Aorta (tissue), 5 donors: ENCODE measurements at places on chromosomes 3 and 15. TPM values are rescaled to one million over a fixed set of nuclear protein-coding genes. Genes with fewer than 3 reads are reported as not detected.

The GABRB3 gene
- total RNA-seq = 1.1 TPM

The NAALADL2 gene
- total RNA-seq = 19.0 TPM

The GPR15 gene
- not detected for total RNA-seq

The NRG4 gene
- not detected for total RNA-seq

The CNTN6 gene
- total RNA-seq = 0.26 TPM

The TEX55 gene
- not detected for total RNA-seq

The SYNPR gene
- total RNA-seq = not detected

The REC114 gene
- not detected for total RNA-seq

The P2RY13 gene
- total RNA-seq = 2.6 TPM

The MOBP gene
- not detected for total RNA-seq

The CEP70 gene
- total RNA-seq = 27.9 TPM

The CPLX3 gene
- total RNA-seq = not detected

DNA sequence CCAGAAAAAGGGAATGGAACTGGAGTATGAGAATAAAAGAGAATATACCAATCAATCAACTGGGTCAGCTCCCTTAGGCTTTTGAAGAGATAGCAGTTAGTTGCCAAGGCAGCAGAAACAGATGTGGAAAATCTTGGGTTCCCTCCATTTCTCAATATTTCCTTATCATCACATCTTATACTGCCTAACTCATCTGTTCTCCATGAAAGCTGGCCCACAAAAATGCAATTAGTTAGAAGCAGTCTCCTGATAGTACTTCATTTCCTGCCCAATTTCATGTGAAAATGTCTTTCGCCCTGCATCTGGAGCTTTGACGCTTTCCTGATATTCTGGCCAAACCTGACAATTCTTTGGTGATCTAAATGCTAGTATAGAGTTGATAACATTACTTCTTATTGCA lies 30.1 kb upstream of the SPTSSB start:
- DNase-seq = no peak
- H3K27me3 ChIP-seq = no peaks in the 10 kb centered on the region
- no peak overlapping the region for H3K4me3 ChIP-seq
- H3K27ac ChIP-seq = no peak overlapping the region
- H3K36me3 ChIP-seq = no peaks in the 10 kb centered on the region
- H3K4me1 ChIP-seq = no peaks in the 10 kb centered on the region

DNA sequence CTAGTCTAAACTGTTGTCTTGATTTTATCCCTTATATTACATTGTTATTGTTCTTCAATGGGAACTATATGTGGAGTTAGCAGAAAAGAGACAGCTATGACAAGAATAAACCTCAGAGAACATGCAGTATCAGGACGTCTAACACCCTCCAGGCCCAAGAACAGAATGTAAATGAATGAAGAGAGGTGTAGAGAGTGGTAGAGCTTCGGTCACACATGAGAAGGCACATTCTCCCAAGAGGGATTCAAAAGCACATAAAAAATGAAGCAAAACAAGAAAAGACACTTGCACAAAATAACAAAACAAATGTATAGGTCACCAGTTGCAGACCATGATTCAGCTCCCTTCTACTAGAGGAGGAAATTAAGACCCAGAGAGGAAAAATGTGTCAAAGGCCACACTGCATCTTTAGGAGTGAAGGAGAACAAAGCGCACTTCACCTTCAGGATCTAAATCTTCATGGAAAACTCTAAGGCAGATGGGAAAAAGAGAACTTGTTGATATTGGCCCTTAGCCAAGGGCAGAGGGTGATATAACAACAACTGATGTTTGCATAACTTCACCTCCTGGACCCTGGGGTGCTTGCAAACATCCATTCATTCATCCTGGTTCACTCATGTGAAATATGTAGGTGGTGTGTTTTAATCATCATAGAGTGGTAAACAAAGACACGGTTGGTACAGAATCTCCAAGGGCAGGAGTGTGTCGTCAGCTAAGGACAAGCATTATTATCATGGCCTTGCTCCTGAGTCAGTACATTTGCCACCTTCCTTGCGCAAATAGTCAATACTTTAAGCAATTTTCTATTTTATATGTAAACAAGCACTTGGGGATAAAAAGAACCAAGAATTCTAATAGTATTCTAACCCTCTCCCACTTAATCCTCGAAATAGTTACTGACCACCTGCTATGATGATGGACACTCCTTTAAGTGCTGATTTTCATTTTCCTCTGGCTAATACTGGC lies 8.8 kb downstream of the NEK10 start:
- H3K36me3 ChIP-seq = no peaks in the 10 kb centered on the region
- H3K4me1 ChIP-seq = no peaks in the 10 kb centered on the region
- DNase-seq = no peak
- H3K4me3 ChIP-seq = no peak overlapping the region
- no peak overlapping the region for H3K27ac ChIP-seq
- no peaks in the 10 kb centered on the region for H3K27me3 ChIP-seq

DNA sequence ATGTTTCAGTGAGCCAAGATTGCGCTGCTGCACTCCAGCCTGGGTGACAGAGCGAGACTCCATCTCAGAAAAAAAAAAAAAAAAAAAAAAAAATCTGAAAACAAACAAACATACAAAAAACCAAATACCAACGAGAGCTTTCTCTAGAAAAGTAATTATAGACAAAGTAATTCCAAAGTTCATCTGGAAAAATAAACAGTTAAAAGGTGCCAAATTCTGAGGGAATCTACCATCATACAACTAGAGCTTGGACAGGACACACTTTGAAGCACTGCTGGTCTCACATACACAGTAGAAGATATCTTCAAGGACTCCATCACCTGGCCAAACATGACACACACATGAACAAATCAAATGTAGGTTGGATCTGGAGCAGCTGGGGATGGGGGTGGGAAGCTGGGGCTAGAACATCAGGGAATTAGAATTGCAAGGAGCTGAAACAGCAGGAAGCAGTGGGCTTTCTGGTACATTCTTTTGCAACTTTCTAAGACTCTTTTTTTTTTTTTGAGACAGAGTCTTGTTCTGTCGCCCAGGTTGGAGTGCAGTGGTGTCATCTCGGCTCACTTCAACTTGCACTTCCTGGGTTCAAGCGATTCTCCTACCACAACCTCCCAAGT lies 41.1 kb upstream of the CTSH start:
- no peak overlapping the region for H3K27ac ChIP-seq
- H3K27me3 ChIP-seq = no peaks in the 10 kb centered on the region
- peak; percentile 9 for DNase-seq
- no peaks in the 10 kb centered on the region for H3K4me1 ChIP-seq
- no peak overlapping the region for H3K4me3 ChIP-seq
- no peaks in the 10 kb centered on the region for H3K36me3 ChIP-seq

DNA sequence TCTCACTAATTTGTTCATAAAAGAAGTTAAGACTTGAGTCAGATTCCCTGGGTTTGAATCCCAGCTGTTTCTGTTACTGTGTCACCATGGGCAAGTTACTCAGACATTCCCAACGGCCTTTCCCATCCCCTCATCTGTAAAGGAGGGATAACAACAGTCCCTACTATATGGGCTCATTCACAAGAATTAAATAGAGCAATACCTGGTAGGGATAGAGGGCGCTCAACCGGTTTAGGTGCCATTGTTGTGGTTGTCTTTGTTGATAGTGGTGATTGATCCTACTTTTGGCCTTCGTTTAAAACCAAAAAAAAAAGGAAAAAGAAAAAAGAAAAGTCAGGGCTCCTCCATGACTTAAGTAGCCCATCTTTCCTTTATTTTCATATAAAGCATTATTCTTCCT lies 563.1 kb downstream of the GRM7 start:
- no peak overlapping the region for H3K27ac ChIP-seq
- no peak for DNase-seq
- no peaks in the 10 kb centered on the region for H3K27me3 ChIP-seq
- H3K4me3 ChIP-seq = no peak overlapping the region
- H3K4me1 ChIP-seq = no peaks in the 10 kb centered on the region

- no peak overlapping the region for H3K27ac ChIP-seq
- DNase-seq = no peak
- H3K4me1 ChIP-seq = no peaks in the 10 kb centered on the region
- H3K36me3 ChIP-seq = no peaks in the 10 kb centered on the region
- no peaks in the 10 kb centered on the region for H3K27me3 ChIP-seq
These were observed 20.3 kb upstream of the DGKG start for GRCh38 chr3:186382217-186382885.

GRCh38 chr15:63022663-63023062 lies 19.9 kb upstream of the TPM1 start:
- DNase-seq = no peak
- H3K27me3 ChIP-seq = no peaks in the 10 kb centered on the region
- no peaks in the 10 kb centered on the region for H3K36me3 ChIP-seq
- no peak overlapping the region for H3K4me3 ChIP-seq
- H3K27ac ChIP-seq = no peak overlapping the region
- H3K4me1 ChIP-seq = no peaks in the 10 kb centered on the region

- H3K4me3 ChIP-seq = peak overlapping the region; percentile 77
- H3K27ac ChIP-seq = peak overlapping the region; percentile 89
- H3K36me3 ChIP-seq = no peaks in the 10 kb centered on the region
- no peak for DNase-seq
These were observed 841 bp downstream of the EIF3J start for GRCh38 chr15:44537735-44538240.

GRCh38 chr3:73752338-73752737 lies 127.6 kb upstream of the PDZRN3 start:
- H3K36me3 ChIP-seq = no peaks in the 10 kb centered on the region
- H3K4me1 ChIP-seq = no peaks in the 10 kb centered on the region
- no peaks in the 10 kb centered on the region for H3K27me3 ChIP-seq
- H3K27ac ChIP-seq = no peak overlapping the region
- DNase-seq = no peak

DNA sequence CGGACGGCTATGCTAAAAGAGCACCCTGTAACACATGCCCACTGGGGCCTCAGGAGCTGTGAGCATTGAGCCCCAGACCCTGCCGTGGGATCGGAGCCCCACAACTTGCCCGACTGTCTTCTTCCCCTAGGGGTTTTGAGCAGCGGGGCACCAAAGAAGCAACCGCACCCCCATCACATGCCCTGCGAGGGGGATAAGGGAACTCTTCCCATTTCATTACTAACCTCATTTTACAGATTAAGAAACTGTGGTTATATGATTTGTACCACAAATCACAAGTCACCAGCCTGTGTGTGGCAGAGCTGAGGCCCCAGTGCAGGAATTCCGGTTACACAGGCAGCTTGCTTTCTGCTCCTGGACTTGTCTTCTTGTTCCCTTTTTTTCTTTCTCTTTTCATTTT lies 86.2 kb downstream of the CD47 start:
- no peaks in the 10 kb centered on the region for H3K36me3 ChIP-seq
- H3K27me3 ChIP-seq = no peaks in the 10 kb centered on the region
- no peak for DNase-seq
- no peak overlapping the region for H3K27ac ChIP-seq
- H3K4me1 ChIP-seq = peaks cover 4% of the 10 kb centered on the region

DNA sequence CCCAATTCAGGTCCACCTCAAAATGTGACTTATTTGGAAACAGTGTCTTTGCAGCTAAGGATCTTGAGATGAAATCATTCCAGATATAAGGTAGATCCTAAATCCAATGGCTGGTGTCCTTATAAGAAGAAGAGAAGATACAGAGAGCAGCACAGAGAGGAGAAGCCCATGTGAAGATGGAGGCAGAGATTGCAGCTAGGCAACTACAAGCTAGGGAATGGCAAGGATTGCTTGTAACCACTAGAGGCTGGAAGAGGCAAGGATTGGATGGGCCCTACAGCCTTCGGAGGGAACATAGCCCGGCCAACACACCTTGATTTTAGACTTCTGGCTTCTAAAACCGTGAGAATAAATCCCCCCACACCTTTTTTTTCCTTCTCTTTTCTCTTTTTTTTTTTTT lies 38.5 kb downstream of the SYN2 start:
- no peaks in the 10 kb centered on the region for H3K4me1 ChIP-seq
- no peaks in the 10 kb centered on the region for H3K27me3 ChIP-seq
- H3K36me3 ChIP-seq = no peaks in the 10 kb centered on the region
- no peak overlapping the region for H3K4me3 ChIP-seq
- no peak for DNase-seq
